ENCODE measurements at places on chromosomes 7 and 10.

DNA sequence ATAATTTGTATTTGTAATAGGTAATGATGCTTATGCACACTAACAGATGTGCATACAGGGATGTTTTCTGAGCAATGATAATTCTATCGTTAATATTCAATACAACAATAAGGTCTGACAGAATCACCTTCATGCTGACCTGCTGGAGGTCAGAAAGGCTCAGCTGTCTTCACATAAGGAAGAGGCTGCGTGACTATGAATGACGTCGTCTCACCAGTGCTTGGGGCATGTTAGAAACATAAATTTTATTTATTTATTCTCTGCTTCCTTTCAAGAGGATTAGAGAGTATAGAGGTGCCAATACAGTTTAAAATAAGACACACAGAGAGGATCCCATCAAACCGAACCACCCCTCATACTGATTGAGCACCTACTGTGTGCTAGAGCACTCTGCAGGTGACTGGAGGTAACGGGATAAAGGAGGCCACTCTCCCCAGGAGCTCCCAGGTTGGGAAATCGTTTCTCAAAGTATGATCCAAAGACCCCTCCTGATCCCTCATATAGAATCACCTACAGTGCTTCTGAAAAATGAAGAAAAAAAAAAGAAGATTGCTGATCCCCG, 265.6 kb upstream of the NPVF start:
- no peak for DNase-seq

- DNase-seq: no peak
Measured at GRCh38 chr7:26166684-26167266, 14.8 kb downstream of the NFE2L3 start.

DNA sequence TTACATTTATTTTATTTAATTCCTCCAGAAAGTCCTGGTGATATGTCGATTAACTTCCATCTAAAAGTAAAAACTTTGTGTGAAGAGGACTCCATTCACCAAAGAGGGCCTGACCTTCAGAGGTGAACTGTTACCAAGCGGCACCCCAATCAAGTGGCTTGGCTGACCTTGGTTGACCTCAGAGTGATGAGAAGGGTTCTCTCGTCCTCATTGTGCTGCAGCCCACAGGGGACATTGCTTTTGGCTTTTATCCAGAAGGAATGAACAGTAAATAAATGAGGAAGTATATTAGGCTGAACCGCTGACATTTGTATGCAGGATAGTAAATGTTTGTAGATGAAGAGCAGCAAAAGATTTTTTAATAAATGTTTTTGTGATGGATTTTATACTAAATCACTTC, 172.4 kb upstream of the MKI67 start:
- no peak for DNase-seq

DNA sequence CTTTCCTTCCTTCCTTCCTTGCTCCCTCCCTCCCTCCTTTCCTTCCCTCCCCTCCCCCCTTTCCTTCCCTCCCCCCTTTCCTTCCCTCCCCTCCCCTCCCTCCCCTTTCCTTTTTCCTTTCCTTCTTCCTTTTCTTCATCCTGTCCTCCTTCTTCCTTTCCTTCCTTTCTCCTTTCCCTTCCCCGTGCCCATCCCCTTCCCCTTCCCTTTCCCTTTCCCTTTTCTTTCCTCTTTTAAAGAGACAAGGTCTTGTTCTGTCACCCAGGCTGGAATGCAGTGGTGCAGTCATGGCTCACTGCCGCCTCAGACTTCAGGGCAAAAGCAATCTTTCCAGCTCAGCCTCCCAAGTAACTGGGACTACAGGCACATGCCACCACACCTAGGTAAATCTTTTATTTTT, 54.0 kb downstream of the KIF20B start:
- DNase-seq: no peak

GRCh38 chr7:34222722-34223121, 317.4 kb downstream of the BMPER start:
- DNase-seq: no peak

DNA sequence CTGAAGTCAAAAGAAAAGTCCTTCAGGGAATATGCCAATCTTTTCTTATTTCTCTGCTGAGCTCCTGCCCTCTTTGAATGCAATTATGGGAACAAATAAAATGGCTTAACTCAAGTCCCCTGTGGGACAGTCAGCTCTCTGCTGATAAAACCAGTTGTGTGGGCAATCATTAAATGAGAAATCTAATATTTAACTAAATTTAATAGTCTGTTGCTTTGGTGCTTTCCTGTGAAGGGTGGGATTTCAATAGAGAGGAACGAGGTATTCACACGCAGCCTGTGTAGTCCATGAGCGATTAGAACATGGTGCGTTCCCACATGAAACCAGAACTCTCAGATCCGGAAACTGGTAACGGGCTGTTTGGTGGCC, 138.4 kb downstream of the PAXIP1 start:
- DNase-seq: no peak

- DNase-seq: no peak
Measured at GRCh38 chr7:116933465-116933864, 19.8 kb upstream of the ST7 start.

GRCh38 chr7:116997972-116998371, 44.7 kb downstream of the ST7 start:
- no peak for DNase-seq

- DNase-seq: no peak
Measured at GRCh38 chr7:49596701-49597491, 176.5 kb upstream of the VWC2 start.

DNA sequence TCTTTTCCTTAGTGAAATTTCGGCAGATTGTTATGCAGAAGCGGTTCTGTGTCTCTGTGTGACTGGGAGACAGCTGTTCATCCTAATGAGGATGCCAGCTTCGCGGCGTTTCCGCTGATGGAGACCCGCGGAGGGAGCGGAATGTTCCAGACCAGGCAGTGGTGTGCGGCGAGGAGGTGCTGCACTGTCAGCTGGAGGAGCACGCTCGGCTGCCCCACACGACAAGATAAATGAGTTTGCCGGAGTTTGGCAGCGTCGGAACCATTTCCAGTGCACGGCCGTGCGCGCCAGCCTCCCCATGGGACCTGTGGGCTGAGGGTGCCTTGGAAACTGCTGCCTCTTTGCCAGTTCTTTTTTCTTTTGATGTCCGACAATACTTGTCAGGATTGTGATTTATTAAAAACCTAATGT, 64.6 kb downstream of the WDR37 start:
- DNase-seq: no peak

DNA sequence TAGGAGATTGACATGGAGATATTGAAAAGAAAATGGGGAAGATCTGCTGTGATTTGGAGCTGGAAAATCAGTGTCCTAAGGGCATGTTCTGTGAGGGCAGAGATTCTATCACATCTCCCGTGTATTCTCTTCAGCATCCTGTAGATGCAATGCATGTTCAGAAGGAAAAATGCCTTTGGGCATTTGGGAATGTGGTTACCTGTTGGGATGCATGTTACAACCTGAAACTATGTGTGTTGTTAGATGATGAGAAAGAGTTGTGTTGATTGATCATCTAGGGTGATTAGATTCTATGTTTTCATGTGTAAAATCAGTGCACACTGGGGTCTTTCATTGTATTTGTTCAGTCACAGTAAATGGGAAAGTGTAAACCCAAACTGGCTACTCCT, 14.7 kb downstream of the CUZD1 start:
- DNase-seq: no peak

DNA sequence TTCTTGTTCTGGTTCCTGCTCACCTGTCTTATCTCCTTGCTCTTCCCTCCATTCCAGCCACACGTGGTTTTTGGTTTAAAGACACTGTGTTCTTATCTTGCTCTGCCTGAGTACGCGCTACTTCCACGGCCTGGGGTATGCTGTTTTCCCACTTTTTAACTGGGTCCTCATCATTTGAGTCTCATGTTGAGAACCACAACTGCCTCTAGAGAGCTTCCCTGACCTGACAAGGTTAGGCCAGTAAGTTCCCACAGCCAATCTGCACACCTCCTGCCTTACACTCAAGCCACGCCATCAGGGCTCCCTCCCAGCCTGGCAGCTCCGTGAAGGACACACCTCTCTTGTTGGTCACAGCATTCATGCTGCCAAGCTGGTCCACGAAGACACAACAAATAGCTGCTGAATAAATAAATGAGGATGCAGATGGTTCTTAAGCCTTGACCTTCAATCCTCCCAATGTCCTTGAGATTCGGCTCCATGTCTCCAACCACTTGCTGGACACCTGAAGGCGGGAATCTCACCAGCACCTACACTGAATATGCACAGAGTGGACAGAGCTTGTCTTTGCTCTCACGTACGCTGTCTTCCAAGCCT, 201.7 kb upstream of the KLF14 start:
- DNase-seq: no peak

DNA sequence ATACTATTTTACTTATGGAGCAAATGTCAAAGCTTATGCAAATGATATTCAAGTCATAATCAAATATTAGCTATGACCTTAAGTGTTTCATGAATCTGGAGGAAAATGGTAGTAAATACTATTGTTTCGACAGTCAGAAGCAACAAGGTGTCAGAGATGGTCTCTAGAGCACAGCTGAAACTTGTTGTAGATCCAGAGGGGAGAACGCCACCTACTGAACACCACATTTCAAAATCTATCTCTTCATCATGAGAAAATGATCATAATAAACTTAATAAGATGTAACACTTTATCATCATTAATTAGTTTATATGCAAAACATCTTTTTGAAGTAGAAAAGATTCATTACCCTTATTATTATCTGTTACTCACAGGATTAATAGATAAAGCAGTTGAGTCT, 418.7 kb downstream of the GATA3 start:
- DNase-seq: no peak

GRCh38 chr7:142898377-142899170, 13.0 kb upstream of the TRPV6 start:
- DNase-seq: no peak

- no peak for DNase-seq
Measured at GRCh38 chr7:28419716-28420115, 7.4 kb downstream of the CREB5 start.

DNA sequence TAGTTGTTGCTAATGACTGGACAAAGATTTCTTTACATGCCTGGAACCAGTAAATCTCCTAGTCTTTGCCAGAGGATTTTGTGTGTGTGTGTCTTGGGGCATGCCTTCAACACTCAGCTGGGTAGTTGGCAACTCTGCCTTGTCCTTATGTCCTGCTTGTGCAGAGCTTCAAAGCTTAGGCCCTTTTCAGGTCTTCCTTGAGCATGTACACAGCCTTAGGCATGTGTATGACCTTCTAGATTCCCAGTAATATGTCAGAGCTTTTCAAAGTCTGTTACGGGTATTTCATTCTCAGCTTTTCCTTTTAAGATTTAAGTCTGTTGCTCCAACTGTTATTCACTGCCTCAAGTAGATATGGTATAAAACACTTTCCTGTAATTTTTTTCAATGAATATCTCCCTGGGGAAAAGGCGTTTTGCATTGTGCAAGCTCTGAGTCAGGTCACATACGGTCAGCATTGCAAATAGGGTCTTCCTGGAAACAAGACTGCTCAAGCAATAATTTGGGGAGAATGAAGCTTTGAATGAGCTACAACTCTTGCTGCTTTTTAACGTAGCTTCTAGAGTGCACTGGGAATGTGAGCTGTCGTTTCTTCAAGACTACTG, 25.5 kb downstream of the SHOC2 start:
- no peak for DNase-seq

DNA sequence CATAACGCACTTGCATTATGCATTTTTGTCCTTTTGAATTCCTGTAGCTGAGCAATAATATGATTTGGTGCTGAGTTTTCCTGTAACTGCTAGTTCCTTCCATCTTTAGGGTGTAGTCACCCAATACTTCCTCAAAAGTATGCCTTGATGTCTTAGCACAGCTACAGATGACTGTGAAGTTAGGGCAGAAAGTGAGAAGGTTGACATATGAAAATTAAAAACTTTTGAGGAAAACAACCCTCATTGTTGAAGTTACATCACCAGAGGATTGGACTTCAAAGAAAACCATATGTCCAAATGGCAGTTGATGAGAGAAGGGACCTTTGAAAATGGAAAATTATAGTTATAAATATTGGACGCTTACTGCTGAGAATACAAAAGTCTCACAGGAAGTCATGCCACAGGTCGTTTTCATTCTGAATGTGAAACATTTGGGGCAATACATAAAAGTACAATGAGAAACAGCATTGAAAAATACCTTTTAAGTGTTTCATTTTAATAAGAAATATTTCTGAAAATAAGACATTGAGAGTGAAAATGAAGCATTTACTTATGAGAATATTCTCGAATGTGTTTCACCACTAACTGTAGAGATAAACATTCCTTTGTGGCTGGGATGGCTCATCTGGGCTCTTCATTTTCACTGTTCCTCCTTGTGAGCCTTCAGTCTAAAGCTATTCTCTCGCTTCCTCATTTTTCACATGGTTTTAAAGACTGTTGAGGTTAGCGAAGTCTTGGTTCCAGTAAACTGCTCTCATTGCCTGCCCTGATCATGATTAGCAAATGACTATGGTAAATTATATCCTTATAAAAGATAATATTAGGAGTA, 61.4 kb upstream of the NME8 start:
- DNase-seq: peak; percentile 83

- no peak for DNase-seq
Measured at GRCh38 chr7:46902463-46902862, 679.4 kb downstream of the TNS3 start.

- DNase-seq: no peak
Measured at GRCh38 chr7:152132812-152133211, 107.3 kb downstream of the GALNT11 start.
